ENCODE measurements at places on chromosomes 12 and 14. TPM values are rescaled to one million over a fixed set of nuclear protein-coding genes. Genes with fewer than 3 reads are reported as not detected.

Gene IRAK3
- total RNA-seq, result 1.7 TPM

Gene WASHC3
- 14.4 TPM for total RNA-seq

Gene TCTN2
- 1.5 TPM for total RNA-seq

Gene RGS6
- total RNA-seq, result not detected

Gene ALG10B
- total RNA-seq, result 4.1 TPM

Gene GLIPR1L1
- total RNA-seq, result not detected

Gene RAB15
- 6.8 TPM for total RNA-seq

Gene FAR2
- total RNA-seq, result 1.1 TPM

Gene RIPK3
- 0.68 TPM for total RNA-seq

Gene PRIM1
- 4.9 TPM for total RNA-seq

Gene CCDC60
- not detected for total RNA-seq

Gene LRRK2
- 7.0 TPM for total RNA-seq

Gene RNASE7
- 0.13 TPM for total RNA-seq

Gene CCDC177
- total RNA-seq, result 0.08 TPM

Gene SRSF5
- 160 TPM for total RNA-seq

Gene LRP10
- 34.3 TPM for total RNA-seq

Gene SLC22A17
- 3.6 TPM for total RNA-seq

Gene STK38L
- 7.7 TPM for total RNA-seq

Gene ETFBKMT
- 7.9 TPM for total RNA-seq

Gene NRXN3
- 0.20 TPM for total RNA-seq

Gene NKX2-8
- not detected for total RNA-seq

Gene CEP83
- 3.5 TPM for total RNA-seq

Gene HCFC2
- 10.0 TPM for total RNA-seq

Gene EPYC
- total RNA-seq, result not detected

Gene LPAR5
- total RNA-seq, result 0.88 TPM

Gene GPX2
- 292 TPM for total RNA-seq

Gene AHNAK2
- total RNA-seq, result 5.5 TPM

Gene SHMT2
- 242 TPM for total RNA-seq

Gene ASB2
- total RNA-seq, result 0.20 TPM

Gene CELA1
- total RNA-seq, result not detected

Gene KLRC2
- total RNA-seq, result not detected

Gene SMIM41
- not detected for total RNA-seq

Gene FAIM2
- not detected for total RNA-seq

Gene TSHR
- total RNA-seq, result 0.15 TPM

Gene NKX2-1
- 0.10 TPM for total RNA-seq

Gene INSM2
- total RNA-seq, result not detected

Gene PRH1
- total RNA-seq, result 3.9 TPM

Gene WIF1
- total RNA-seq, result 0.08 TPM

Gene IFI27L2
- total RNA-seq, result 1.2 TPM

All from left lobe of liver (tissue), 2 donors.